ENCODE measurements at places on chromosomes 7 and 10.

GRCh38 chr10:69696073-69696731, 66.2 kb downstream of the FAM241B start:
- peak; percentile 93 for DNase-seq

GRCh38 chr7:102117743-102118142, 168.9 kb upstream of the SH2B2 start:
- no peak for DNase-seq

DNA sequence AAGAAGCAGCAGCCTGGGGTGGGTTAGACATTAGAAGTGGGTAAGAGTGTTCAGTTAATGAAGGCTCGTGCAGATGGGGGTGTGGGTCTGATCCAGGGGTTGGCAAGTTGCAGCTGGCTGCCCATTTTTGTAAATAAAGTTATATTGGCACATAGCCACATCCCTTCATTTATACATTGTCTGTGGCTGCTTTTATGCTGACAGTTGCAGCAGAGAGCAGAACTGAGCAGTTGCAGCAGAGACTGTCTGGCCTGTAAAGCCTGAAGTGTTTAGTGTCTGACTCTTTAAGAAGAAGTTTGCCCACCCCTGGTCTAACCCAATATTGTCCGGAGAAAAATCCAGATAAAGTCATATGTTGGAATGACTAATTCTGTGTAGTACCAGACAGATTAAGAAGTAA, 38.1 kb downstream of the GLRX3 start:
- DNase-seq, result no peak

- no peak for DNase-seq
These were observed 18.5 kb upstream of the LMOD2 start for GRCh38 chr7:123637203-123637602.

DNA sequence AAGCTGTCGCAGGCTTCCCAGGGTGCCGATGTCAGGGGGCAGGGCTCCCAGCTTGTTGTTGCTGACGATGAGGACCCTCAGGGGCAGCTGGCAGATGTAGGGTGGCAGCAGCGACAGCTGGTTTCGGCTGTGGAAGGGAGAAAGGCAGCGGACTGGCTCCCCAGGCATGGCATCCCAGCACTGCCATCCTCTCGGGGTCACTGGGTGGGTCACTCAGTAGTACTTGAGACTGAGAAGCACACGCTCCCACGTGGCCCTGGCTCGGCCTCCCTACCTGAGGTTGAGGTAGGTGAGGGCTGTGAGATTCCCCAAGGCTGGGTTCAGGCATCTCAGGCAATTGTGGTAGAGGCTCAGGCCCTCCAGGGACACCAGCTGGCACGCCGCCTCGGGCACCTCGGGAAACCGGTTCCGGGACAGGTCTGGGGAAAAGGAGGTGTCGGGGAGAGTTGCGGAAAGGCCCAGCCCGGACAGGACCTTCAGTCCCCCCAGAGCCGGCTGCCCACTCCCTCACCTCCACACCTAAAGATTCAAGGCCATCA, 3.8 kb downstream of the LRCH4 start:
- DNase-seq, result no peak
